ENCODE measurements at places on chromosomes 6 and 20.

DNA sequence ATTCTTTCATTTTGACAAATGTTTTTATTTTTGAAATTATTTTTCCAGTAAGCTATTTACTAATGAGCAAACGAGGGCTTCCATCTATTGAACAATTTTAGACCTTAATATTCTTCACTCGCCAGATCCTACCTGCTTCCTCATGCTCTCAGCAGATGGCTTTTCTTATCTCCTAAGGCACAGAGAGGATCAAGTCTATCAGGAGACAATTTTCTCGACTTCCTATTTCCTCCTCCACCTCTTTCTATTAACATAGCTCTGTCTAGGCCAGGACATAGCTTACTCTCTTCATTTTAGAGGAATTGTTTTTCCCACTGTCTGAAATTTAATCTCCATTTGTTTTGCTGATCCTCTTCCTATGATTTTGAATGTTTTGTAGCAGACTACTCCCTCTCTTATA lies 87.0 kb upstream of the MAN1A1 start:
- DNase-seq = no peak

DNA sequence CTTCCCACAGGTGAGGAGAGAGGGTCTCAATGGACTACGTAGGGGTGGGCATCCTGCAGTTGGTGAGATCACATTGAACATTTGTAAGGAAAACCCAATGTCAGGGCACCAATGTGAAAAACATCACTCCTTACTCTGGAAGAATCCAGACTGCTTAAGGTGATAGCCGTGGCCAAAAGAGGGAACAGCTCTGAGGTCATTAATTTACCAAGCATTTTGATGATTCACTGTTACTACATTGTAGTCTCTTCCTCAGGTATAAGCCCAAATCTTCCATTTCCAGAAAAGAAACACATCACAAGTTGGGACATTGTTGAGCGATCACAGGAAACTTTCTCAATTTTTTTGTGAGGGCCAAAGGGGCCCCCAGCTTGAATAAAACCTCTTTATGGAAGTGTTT lies 61.1 kb upstream of the SPTLC3 start:
- no peak for DNase-seq

- DNase-seq = no peak
Observed at GRCh38 chr20:36756496-36756895, 10.6 kb upstream of the NDRG3 start.

GRCh38 chr6:166105341-166106075 lies 62.1 kb downstream of the TBXT start:
- no peak for DNase-seq

DNA sequence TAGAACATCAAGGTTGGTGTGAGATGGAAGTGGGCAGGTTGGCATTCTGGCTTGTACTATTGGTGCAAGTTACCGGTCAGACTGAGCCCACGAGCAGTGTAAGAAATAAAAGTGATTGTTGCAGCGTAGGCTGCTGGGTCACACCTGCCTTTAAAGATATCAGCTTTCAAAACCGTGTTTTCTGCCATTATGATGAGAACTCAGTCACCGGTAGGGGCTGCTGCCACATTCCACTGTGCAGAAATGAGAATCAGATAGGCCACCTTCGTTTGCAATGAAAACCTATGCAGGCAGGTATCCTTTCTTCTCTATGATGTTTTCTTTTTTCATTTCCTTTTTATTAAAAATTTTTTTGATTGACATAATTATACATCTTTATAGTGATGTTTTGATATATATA lies 168.5 kb downstream of the MYLK4 start:
- DNase-seq = no peak

DNA sequence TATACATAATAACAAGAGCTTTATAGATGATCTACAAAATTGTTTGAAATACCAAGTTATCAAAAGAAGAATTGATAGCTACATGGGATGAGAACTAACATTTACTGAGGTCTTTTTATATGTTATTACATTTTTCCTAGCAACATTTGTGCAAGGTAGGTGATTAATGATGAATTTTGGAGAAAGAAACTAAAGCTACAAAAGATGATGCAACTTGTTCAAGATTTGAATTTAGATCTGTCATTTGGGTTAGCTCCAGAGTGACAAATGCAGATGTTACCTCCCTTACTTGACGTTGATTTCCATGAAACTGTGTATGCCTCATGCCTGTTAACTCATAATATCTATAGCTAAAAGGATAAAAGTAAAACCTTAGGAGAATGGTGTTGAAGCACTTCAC lies 84.5 kb upstream of the EYA4 start:
- no peak for DNase-seq

- DNase-seq = no peak
Observed at GRCh38 chr6:128882991-128883611, at the start of gene LAMA2. Gene LAMA2, plus strand, starts transcription at chr6:128883138. Its CDS starts 108 bp downstream, at chr6:128883246.

GRCh38 chr20:9611921-9612320 lies 97.5 kb downstream of the LAMP5 start:
- DNase-seq = no peak

DNA sequence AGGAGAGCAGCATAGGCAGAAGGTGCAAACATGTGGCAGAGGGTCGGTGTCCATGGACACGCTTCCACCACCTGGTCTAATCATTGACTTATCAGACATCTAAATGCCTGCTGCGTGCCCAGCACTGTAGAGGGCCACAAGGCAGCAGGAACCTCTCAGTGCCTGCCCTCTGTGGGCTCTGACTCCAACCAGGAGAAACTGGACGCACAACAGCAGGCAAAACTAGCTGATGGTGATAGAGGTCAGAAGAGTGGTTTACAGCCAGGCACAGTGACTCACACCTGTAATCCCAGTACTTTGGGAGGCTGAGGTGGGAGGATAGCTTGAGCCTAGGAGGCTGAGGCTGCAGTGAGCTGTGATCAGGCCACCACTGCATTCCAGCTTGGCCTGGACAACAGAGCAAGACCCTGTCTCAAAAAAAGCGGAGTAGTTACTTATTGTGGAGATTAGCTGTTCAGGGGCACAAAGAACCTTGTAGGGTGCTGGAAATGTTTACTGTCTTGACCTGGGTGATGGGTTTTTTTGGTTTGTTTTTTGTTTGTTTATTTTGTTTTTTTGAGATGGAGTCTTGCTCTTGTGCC lies 46.5 kb downstream of the PPARD start:
- no peak for DNase-seq

DNA sequence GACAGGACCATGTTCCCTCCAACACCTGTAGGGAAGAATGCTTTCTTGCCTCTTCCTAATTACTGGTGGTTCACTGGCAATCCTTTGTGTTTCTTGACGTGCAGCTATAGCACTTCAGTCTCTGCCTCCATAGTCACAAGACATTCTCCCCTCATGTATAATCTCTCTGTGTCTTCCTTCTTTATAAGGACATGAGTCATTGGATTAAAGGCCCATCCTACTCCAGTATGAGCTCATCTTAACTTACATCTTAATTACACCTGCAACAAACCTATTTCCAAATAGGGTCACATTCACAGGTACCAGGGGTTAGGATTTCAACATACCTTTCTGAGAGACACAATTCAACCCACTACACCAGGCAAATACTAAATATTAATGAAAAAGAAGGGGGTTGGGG lies 213.6 kb downstream of the RNGTT start:
- DNase-seq = no peak

GRCh38 chr6:158763434-158764182 lies 55.6 kb downstream of the EZR start:
- DNase-seq = no peak

- no peak for DNase-seq
Observed at GRCh38 chr6:130699742-130700141, 127.5 kb upstream of the SMLR1 start.

DNA sequence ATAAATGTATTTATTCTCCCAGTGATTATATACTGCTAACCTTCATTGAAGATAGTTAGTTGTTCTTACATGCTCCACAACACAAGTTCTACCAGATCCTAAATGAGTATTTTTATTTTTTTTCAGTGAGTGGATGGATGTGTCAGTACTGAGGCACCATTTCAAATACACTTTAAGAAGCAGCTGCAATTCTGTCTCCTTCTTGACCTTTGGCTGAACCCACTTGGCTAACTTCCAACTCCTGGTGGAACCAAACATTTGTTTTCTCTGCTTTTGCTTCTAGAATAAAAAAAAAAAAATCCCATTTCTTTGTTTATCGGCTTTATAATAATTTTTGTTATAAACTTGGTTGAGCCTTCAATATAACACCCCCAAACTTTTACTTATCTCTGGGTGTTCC lies 458.3 kb upstream of the MAP3K7 start:
- DNase-seq = no peak

DNA sequence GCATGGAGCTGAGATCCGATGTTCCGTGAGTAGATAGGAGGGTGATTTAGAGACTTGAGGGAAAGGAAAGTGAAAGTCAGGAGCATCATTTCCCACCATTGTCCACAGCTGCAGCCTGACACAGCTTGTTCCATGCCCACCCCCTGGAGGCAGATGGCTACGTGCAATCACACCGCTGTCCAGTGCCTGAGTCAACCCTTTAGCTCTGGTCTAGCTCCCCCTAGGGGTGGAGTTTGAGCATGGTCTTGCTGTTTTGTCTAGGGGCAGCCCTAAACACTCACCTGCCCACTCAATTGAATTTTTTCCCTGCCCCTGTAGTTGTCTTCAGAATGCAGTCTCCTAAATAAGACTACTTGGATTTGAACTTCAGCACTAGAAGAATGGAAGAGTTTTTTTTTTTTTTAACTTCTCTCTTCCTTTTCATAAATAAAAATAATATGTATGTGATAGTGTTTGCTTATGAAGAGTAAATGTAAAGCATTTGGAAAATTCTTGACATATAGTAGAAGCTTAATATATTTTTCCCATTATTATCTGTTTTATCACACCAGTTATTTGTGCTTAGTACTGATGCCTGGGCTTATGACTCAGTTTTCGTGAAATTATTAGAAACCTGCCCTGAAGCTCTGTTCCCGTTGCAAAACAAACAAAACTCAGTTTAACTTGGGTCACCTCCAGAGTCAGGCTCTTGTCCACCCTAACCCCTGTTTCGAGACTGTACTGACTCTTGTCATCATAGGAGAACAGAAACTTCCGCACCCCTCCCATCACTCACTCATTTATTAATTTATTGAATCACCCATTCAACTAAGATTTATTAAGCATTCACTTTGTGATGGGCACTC lies 814.8 kb downstream of the MAFB start:
- peak; percentile 19 for DNase-seq

GRCh38 chr6:163701762-163702161 lies 287.2 kb downstream of the QKI start:
- no peak for DNase-seq

- DNase-seq = no peak
Observed at GRCh38 chr6:145531822-145532221, 203.5 kb downstream of the EPM2A start.

GRCh38 chr6:113104541-113104940 lies 752.6 kb upstream of the MARCKS start:
- no peak for DNase-seq

- DNase-seq = no peak
Observed at GRCh38 chr6:100809346-100809745, 71.8 kb downstream of the ASCC3 start.

Measured in GM12892 (cell line).